ENCODE measurements at places on chromosomes 7 and 10. TPM values are rescaled to one million over a fixed set of nuclear protein-coding genes. Genes with fewer than 3 reads are reported as not detected.

Gene HOXA10
- 2.6 TPM for total RNA-seq

Gene TDRD1
- not detected for total RNA-seq

Gene TCAF2
- 6.5 TPM for total RNA-seq

Gene ITIH5
- 1.8 TPM for total RNA-seq

Gene TBXAS1
- total RNA-seq = 0.19 TPM

Gene ZPBP
- not detected for total RNA-seq

Gene HMX2
- total RNA-seq = not detected

Gene C10orf105
- total RNA-seq = not detected
